ENCODE measurements at places on chromosomes 2 and 18. TPM values are rescaled to one million over a fixed set of nuclear protein-coding genes. Genes with fewer than 3 reads are reported as not detected.

DNA sequence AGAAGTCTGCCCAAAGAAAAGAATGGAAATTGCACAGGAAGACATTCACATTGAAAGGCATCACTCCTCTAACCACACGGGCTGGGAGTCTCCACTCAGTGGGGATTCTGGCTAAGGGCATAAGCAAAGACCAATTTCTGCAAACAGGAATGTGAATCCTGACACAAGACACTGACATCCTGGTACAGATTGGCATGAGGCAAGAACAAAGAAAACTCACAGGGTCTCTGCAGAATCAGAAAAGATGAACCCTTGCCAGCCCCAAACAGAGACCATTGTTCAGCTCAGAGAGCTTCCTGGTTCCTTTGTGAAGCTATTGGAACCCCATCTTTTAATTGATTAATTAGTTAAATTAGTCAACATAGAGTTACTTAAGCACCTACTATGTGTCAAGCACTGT, 82.3 kb downstream of the UPP2 start:
- DNase-seq = no peak

The CD8B gene
- not detected for total RNA-seq

DNA sequence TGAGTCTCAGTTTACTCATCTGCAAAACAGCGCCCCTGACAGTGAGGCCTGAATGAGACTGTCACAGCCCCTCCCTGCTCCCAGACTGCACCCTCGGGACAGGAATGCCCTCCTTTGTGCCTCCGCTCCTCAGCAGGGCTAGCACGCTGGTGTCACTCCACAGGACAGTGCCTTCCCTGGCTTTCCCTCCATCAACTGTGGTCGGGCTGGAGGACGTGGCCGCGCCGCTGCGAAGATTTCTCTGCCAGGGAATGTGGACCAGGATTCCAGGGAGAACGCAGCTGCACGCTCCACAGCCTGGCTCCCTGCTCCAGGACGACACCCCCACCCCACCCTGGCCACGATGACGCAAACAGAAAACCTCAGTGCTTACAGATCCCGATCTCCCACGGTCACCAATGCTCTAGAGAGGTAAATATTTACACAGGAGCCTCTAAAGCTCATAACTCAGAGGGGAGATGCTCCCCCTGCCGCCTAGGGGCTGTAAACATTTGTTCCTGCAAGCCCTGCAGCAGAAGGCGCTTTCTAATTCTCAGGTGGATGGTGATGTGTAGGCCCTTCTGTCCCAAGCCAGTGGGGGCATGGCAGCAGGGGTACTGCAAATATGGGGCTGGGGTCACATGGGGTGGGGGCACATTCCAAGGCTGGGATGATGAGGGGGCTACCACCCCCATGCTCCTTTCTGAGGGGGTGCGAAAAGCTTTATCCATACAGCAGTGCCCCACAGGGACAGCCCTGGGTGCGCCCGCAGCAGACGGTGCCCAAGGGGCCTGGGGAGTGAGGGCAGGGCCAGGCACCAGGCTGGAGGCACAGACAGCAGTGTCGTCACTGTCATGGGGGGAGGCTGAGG, 12.4 kb downstream of the HS6ST1 start:
- DNase-seq = peak; percentile 89

DNA sequence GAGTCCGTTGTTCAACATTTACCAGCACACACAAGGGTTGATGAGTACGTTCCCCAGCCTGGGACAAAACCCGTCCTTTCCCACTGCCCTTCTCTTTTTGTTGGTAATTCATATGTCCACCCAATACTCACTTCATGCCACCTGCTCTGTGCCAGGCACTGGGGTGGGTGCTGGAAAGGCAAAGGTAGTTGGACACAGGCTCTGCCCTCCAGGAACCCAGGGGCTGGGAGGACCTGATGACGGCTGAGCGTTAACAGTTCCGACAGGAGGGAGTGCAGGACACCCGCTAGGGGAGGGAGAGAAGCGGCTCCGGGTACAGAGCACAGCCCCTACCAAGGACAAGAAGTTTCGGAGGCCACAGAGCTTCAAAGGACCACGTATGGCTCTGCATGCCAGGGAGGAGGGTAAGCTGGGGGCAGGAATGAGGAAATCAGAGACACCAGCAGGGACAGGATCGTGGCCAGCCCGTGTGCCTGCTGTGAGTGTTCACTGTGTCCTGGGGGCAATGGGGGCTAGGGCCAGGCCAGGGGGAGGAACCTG, 134.1 kb upstream of the GPC1 start:
- no peak for DNase-seq

The TMEM200C gene
- 0.30 TPM for total RNA-seq

DNA sequence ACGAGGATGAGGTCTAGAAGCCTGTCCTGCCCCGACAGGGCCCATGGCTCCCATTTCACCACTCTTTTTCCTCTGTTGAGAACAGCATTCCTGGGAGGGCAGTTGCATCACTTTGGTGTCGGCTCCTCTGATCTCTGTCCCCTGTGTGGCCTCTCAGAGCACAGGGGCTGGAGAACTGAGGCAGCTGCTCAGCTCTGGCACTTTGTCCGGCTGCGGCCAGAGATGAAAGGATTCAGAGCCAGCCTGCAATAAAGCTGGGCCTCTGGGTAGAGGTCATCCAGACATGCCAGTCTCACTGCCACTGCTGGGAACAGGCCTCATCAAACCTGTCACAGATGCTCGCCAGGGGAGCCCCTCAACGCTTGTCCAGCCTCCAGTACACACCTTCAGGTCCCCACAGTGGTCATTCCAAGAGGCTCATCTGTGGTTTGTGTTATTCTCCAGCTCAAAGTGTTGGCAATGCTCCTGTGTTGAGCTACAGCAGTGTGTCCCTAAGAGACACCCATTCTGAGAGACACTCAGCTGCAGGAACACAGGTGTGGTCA, 13.1 kb upstream of the ROCK2 start:
- DNase-seq = no peak

- DNase-seq = no peak
These were observed 25.6 kb downstream of the SERTAD2 start for GRCh38 chr2:64627860-64628841.

- no peak for DNase-seq
These were observed 1736.9 kb upstream of the CELF4 start for GRCh38 chr18:39302481-39302880.

DNA sequence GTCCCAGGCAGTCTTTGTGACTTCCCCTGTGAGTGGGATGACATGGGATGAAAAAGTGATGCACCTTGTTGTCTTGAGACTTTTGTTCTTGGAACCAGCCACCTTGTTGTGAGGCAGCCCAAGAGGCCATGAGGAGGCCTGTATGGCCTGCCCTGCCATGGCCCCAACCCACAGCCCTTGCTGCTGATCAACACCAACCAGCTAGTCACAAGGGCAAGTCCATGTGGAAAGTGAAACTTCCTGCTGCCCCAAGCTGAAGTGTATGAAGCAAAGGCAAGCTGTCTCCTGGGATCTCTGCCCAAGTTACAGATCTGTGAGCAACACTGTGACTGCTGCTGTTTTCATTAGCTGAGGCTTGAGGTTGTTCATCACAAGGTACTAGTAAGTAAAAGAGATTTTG, 21.6 kb downstream of the TMEM18 start:
- DNase-seq = no peak

DNA sequence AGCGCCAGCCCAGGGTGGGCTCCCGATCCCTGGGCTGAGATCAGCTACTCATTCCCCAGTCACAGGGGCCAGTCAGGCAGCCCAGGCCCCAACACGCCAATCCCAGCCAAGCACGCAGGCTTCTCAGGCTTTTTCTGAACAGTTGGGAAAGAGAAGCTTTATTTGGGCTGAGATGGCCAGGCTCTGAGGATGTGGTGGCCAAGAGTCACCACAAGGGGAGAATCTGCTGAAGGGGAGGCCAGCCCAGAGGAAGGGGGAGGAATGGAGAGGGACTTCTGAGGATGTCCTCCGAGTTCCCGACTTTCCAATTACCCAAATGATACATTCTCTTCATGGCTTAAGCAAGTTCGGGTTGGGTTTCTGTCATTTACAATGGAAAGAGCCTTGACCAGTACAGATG, 2.8 kb upstream of the DIPK1C start:
- no peak for DNase-seq

DNA sequence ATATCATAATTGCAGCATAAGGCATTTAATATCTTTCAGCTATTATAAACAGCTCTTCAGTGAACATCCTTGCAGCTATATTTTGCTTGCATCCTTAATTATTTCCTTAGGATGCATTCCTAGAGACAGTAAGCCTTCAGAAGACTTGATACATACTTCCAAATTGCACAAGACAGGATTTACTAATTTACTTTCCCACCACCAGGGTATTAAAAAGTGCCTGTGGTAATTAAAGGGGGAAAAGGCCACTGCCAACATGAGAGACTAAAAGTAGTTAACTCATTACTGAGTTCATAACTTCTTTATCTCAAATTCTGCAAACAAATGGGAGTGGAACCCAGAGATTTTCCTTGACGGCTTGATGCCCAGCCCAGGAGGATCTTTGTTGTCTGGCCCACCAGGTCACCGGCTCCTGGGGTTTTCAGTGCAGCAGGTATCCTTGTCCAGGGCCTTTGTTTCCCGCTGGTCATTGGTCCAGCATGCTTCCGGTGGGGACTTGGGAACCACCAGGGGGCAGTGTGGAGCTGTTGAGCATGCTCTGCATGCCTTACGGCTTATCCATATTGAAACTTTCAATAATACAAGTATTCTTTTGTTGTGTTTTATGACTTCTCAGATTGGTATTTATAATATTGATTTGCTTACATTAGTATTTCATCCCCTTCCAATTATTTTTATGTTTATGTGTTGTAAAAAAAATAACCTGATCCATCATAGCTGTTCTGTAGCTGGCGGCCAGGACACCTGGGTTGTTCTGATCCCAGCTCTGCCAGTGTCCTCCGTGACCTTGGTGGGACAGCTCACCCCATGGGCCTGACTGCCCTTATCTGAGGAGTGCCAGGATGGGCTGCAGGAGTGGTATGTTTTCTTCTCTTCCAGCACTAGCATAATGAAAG, 61.4 kb downstream of the TGOLN2 start:
- peak; percentile 44 for DNase-seq

GRCh38 chr2:134718817-134719814, at the start of gene TMEM163:
TSS of gene TMEM163 (minus strand) at chr2:134719000.
- DNase-seq = no peak

The EPHA4 gene
- 7.1 TPM for total RNA-seq

DNA sequence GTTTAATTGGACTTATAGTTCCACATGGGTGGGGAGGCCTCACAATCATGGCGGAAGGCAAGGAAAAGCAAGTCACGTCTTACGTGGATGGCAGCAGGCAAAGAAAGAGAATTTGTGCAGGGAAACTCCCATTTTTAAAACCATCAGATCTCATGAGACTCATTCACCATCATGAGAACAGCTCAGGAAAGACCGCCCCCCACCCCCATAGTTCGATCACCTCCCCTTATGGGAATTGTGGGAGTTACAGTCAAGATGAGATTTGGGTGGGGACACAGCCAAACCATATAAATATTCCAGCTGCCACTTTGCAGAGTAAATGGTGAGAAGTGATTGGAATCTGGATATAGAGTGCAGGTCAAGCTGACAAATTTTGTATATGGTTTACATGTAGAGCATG, 187.4 kb downstream of the ARL4C start:
- DNase-seq = no peak

DNA sequence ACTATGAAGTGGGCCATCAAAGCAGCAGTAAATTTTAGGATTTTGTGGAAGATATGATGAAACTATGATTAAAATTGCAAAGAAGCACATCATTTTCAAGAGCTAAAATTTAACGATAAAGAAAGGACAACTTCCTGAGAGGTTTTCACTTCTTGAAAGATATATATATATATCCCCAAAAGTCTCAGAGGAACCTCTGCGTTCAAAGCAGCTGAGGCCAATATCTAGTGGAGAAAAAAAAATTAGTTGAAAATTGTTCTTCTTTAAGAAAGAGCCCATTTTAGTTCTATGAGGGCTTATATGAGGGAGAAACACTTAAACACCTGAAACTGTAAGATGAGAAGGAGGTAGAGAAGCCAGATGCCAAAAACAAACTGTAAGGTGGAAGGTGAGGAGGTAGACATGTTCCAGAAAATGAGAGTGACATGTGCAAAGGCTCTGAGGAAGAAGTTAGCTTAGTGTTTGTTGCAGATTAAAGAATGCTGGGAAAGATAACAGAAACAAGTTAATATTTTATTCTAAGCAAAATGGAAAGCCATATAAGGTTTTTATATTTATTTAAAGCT, 72.9 kb upstream of the VRK2 start:
- DNase-seq = no peak

- no peak for DNase-seq
These were observed at the start of gene MFSD6 for GRCh38 chr2:190407662-190408537. TSS of gene MFSD6 (plus strand) at chr2:190408355. CDS start at chr2:190436030, 27,675 bp downstream.

The NAGK gene
- 63.7 TPM for total RNA-seq

GRCh38 chr2:119939915-119940314, 73.0 kb upstream of the EPB41L5 start:
- peak; percentile 5 for DNase-seq

- peak; percentile 63 for DNase-seq
These were observed 4.0 kb downstream of the MYO5B start for GRCh38 chr18:50190926-50191325.

The DCC gene
- total RNA-seq = not detected

DNA sequence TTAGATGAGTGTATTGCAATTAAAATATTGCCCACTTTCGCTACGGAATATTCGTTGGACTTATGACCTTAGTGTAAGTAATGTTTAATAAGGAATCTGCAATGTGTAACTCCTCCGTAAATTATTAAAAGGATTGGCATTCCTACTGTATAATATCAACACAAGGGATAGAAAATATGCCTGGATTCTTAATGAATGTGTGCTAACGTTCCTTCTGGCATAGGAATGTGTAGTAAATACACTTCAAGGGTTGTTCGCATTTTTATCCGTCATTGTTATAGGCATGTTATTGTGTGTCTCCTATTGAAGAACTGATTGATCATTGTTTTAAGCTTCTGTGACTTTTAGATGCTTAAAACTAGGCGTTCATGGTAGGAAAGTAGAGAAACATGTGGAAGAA, 134.5 kb downstream of the NEDD4L start:
- peak; percentile 88 for DNase-seq

The DAPL1 gene
- not detected for total RNA-seq

- DNase-seq = no peak
These were observed 68.7 kb upstream of the EDAR start for GRCh38 chr2:109057686-109058085.

GRCh38 chr18:46282177-46282570, 178.0 kb downstream of the HAUS1 start:
- no peak for DNase-seq

DNA sequence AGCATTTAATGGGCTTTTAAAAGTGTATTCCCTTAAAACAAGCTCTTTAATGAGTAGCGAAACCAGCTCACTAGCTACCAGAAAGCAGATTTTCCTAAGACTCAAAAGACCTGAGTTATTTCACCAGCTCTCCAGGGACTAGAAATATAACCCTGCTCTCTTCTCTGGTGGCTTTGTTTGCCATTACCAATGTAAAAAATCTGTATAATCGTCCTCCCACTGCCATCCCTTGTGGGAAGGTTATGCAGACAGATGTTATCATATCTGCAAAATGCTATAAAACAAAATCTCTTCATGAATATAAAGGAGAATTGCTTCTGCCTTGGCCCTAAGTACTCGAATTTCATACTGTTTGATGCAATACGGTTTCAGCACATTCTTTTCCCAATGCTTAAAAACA, 335.2 kb downstream of the NUP35 start:
- no peak for DNase-seq

GRCh38 chr2:161983866-161984265, 90.1 kb downstream of the DPP4 start:
- DNase-seq = peak; percentile 11
